Stimulated activated CD4-positive, alpha-beta T cell treated with anti-CD3 and anti-CD28 coated beads, Interleukin-4, amount 100 ng/mL, for 24 hours (primary cell): ENCODE measurements at places on chromosomes 11 and 22.

DNA sequence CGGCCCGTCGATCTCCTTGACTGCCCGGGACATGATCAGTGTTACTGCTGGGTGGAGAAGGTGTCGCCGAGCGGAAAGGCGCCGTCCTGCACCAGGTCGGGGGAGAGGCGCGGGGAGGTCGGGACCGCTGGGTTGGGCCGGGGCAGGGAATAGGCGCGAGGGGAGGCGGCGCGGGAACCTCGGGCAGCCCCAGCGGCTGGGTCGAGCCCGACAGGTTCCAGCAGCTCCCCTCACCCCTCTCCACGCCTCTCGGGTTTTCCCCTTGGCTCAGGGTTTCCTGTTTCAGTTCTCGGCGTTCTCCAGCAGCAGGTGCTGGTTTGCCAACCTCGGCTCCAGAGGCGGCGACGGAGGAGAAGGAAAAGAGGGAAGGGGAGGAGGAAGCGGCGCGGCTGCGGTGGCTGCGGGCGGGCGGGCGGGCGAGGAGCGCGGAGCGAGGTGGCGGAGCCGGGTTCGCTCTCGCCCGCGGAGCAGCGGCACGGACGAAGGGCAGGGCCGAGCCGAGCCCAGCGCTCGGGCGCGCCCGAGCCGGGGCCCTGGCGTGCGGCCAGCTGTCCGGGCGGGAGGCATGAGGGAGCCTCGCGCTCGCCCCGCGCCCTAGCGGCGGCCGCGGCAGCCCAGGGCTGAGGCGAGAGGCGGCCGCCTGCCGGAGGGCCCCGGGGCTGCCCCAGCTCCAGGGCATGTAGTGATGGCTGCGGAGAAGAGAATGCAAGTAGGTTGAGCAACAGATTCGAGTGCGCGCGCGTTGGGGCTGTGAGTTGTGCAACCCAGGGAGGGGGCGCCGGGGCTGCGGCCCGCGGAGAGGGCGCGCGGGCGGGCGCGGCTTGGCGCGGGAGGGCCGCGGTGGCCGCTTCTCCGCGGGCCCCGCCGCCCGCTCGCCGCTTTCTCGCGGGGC lies at the start of gene ZC3H12C:
Gene ZC3H12C (plus strand): TSS at position 878 of the 892 bp plus-strand sequence. CDS start 20 bp downstream, outside the sequence.
- peak; percentile 29 for DNase-seq

GRCh38 chr11:17683377-17684161 lies 35.8 kb upstream of the MYOD1 start:
- DNase-seq = no peak

DNA sequence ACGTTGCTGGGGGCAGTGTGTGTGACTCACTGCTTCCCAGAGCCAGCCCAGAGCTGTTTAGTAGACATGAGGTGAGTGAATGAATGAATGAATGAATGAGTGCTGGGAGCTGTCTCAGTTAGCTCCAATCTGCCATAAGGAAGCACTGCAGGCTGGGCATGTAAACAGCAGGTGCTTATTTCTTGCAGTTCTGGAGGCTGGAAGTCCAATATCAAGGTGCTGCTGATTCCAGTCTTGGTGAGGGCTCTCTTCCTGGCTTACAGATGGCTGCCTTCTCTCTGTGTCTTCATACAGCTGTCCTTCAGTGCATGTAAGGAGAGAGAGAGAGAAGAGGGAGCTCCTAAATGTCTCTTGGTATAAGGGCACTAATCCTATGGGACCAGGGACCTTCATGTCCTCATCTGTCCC lies 4.1 kb downstream of the C11orf21 start:
- peak; percentile 3 for DNase-seq

DNA sequence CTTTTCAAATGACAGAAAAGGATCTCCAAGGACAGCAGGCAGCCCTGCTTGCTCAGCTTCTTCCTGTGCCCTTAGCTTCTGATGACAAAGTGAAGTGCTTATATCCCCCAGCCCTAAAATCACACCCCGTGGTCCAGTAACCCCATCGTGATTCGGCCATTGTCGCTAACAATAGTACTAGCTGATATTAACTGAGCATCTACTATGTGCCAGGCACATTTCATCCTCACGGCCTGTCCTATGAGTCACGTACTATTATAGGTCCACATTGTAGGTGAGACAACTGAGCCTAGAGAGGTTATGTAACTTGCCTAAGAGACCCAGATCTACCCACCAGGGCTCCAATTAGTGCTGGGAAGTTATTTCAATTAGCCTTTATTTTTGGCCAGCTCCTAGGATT lies 6.1 kb downstream of the SCN4B start:
- no peak for DNase-seq

DNA sequence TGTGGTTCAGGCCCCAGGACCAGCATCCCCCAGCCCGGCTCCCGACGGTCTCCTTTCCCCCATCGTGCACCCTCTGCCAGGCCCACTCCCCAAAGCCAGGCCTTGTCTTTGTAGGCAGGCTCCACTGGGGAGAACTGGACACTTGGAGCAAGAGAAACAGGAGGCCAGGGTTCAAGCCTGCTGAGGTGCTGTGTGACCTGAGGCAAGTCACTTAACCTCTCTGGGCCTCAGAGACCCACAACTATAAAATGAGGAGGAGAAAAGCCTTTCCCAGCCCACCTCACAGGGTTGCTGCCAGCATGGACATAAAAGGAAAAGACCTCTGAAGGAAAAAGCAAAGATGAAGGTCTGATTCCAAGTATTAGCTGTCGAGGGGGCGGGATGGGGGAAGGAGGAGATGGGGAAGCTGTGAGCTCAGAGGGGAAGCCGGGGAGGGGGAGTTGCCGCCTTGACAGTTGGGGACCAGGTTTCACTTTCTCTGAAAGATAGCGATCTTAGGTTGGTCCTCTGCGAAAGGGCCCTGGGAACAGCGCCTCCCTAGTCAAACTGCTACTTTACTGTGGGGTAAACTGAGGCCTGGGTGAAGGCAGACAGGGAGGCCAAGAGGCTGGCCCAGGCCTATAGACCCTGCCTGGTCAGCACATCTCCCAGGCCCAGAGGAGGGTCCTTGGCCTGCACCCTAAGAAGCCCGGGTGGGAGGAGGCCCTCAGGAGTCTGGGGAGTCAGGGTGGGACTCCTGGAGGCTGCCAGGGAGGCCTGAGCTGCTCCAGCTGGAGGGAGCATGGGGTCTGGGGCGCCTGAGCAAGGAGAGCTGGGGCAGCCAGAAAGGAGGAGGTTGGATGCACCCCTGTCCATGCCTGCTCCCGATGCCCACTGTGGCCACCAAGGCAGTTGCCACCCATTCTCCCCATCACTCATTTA lies 991 bp upstream of the OSM start:
- peak; percentile 49 for DNase-seq
